ENCODE measurements at places on chromosomes 5 and 9.

GRCh38 chr5:167602067-167602466 lies 689.4 kb upstream of the WWC1 start:
- no peak for DNase-seq

GRCh38 chr5:172074896-172075295 lies 68.5 kb upstream of the FBXW11 start:
- no peak for DNase-seq

DNA sequence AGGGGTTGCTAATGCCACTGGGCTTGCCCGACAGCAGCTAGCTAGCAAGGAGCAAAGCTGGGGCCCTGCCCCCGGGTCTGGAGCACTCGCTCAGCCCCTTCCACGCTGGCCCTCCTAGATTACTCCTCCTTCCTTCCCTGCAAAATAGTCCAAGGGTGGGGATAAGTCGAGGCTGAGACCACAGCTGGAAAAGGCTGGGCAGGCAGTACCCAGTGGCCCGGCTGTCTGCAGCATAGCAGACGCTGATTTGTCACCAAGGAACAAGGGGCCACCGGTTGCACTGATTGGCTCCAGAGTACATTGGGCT lies 73.9 kb downstream of the ADAMTS2 start:
- no peak for DNase-seq

DNA sequence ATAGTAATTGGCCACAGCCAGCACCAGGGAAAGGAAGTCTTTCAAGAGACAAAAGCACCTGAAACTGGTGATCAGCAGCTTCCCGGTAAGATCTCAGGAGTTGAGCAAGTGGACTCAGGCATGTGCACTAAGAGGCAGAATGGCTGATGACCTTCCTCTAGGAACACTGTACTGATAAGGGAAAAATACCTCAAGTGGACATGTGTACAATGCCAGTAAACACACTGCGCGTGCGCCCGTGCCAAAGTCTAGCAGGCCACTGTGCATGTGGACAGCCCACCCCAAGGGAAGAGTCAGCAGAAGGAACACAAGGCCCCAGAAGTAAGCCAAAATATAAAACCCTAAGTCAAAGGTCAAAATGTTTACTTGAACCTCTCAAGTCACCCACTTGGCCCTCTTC lies 423.0 kb downstream of the TUSC1 start:
- no peak for DNase-seq

DNA sequence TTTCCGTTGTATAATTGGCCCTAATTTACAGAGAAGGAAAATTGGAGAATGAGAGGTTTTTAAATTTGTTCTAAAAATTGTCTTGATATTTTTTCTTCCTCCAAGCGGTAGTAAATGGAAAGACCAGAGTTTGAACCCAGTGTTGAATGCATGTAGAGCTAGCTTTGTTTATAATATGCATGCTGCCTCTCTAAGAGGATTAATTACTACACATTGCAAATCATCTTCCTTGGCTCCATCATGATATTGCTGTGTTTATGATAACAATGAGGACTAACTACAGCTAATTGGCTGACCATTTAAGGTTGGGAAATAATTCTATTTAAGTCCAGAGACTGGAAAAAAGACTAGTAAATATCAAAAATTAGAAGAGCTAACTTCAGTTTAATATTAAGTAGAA lies 338.5 kb downstream of the PLK2 start:
- DNase-seq, result no peak

DNA sequence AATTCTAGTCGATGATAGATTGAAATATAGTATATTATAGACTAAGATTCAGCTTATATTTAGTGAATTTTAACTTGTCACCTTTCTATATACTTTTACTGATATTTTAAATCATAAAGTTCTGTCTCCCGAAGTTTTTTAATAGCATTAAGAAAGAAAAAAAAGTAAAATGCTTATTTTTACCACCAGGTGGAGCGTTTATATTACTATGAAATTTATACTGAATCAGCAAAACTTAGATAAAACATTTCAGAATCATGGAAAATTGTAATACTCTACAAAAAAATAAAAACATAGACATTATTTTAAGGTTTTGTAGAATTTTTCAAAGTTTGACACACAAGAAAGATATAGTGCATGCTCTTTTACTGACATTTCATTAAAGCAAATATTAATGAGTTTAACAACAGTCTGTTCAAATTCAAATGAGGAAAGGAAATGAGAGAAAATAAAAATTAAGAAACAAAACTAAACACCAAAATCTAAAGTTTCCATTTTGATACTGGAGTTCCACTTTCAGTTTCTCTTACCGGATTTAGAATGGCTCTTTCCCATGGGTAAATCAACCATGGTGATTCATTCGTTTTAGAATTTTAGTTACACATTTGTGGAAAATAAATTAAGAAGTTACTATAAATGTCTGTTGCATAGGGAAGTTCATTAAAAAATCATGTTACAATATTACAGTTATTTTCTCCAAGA lies 1035.3 kb downstream of the CDH12 start:
- peak; percentile 63 for DNase-seq

GRCh38 chr5:110088676-110089436 lies 399.1 kb downstream of the MAN2A1 start:
- no peak for DNase-seq

- DNase-seq, result no peak
Observed at GRCh38 chr5:130568791-130569190, 596.3 kb downstream of the HINT1 start.

- DNase-seq, result no peak
Observed at GRCh38 chr5:127418367-127418766, 99.1 kb upstream of the PRRC1 start.

- no peak for DNase-seq
Observed at GRCh38 chr5:180636403-180637075, 12.9 kb downstream of the FLT4 start.

DNA sequence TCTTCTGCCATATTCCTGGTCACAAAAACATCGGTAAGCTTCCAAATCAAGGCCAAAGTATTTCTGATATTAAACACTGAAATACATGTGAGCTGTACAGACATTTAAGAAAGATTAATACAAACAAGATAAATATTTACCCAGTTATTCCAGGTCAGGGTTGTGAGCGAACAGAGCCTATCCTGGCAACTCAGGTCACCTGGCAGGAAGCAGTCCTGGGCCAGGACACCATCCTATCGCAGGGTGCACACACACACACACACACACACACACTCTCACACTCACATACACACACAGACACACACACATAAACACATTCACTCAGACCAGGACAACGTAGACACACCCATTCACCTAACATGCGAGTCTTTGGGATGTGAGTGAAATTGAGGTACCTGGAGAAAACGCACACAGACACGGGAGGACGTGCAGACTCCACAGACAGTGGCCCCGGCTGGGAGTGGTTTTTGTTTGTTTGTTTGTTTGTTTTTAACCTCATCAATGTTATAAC lies 82.4 kb upstream of the CACNA1B start:
- no peak for DNase-seq
